ENCODE measurements at places on chromosomes 4 and X.

- no peak for DNase-seq
These were observed 176.2 kb upstream of the RBPJ start for GRCh38 chr4:26144526-26145155.

GRCh38 chrX:99717716-99718115 is 692.4 kb downstream of the PCDH19 start:
- no peak for DNase-seq

- DNase-seq = peak; percentile 64
These were observed 147.4 kb downstream of the SMIM20 start for GRCh38 chr4:26061248-26061986.

- no peak for DNase-seq
These were observed 1099.5 kb upstream of the INTU start for GRCh38 chr4:126533146-126533805.

GRCh38 chrX:68498044-68498507 is 775 bp upstream of the YIPF6 start:
- no peak for DNase-seq

DNA sequence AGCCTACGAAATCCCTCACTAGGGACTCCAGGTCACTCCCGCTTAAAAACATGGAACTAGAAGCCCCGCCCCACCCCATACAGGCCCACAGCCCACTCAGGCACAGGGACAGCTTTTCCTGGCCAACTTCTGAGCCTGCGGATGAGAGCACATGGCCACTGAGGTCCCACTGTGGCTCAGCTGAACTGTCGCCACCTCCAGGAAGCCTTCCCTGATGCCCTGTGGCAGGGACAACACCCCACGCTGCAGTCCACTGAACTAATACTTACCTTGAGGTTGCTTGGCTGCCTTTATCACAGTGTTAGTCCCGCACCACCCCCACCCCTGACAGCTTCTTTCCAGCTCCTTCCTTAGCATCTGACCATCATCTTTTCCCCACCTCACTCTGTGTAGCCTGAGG is 39.3 kb upstream of the MAN2B2 start:
- no peak for DNase-seq

GRCh38 chr4:64614276-64614675 is 205.0 kb upstream of the TECRL start:
- DNase-seq = no peak

DNA sequence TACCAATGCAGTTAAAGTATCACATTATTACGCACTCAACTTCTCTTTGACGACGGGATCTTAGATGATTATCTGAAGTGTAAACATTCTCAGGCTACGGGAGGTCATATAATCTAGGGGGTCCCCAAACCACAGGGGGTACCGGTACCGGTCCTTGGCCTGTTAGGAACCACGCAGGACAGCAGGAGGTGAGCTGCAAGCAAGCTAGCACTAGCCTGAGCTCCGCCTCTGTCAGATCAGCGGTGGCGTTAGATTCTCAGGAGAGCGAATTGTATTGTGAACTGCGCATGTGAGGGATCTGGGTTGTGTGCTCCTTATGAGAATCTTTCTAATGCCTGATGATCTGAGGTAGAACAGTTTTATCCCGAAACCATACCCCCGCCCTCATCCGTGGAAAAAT is 20.6 kb upstream of the PRR27 start:
- no peak for DNase-seq

DNA sequence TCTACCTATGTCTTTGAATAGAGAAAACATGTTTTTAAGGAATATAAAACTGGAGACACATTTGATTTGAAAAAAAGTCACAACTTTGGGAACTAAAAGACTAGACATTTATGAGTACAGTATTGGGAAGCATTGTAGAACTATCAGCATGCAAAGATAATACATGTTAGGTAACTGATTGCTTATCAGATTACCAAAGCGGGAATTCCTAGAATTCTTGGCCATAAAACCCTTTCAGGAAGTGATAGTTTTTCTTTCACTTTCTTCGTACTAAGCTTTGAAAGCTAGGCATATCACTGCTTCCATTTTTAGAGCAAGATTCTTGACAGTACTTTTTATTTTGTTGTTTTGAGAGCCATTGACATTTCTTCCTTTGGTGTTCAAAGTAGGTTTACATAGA is 646.6 kb upstream of the PITX2 start:
- no peak for DNase-seq

GRCh38 chr4:122625156-122625555 is 4.3 kb upstream of the IL21 start:
- DNase-seq = no peak
